Stimulated activated CD8-positive, alpha-beta memory T cell treated with anti-CD3 and anti-CD28 coated beads, Interleukin-4, amount 100 ng/mL, for 1 hour (primary cell): ENCODE measurements at places on chromosomes 4 and X.

GRCh38 chr4:111512081-111512783 is 633.0 kb upstream of the FAM241A start:
- DNase-seq = no peak

- no peak for DNase-seq
These were observed 10.5 kb downstream of the PGM2 start for GRCh38 chr4:37836838-37837440.

- no peak for DNase-seq
These were observed 101.4 kb downstream of the GLRA2 start for GRCh38 chrX:14630733-14631132.

GRCh38 chrX:10794203-10794630 is 173.8 kb upstream of the MID1 start:
- no peak for DNase-seq

- DNase-seq = no peak
These were observed 622.7 kb downstream of the PCDH18 start for GRCh38 chr4:136909626-136910025.

GRCh38 chrX:74911494-74911893 is 13.8 kb downstream of the NEXMIF start:
- no peak for DNase-seq

- no peak for DNase-seq
These were observed 24.9 kb upstream of the HOPX start for GRCh38 chr4:56705966-56706365.

DNA sequence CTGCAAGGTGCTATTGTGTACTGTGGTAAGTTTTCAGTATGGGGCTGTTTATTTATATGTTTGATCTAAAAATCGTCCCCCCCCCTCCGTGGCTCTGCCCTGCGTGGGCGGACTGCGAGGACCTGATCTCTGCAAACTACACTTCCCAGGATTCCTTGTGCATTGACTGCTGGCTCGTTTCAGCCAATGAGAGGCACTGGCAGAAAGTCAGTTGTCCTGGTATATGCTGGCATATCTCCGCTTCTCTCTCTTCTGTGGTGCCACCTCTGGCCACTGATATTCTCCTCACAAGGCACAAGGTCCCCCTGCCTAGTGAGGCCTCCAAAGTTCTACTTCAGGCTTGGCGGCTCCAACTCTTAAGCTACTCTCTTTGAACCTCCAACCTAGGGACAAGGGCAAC is 168.8 kb upstream of the ZFP42 start:
- no peak for DNase-seq

DNA sequence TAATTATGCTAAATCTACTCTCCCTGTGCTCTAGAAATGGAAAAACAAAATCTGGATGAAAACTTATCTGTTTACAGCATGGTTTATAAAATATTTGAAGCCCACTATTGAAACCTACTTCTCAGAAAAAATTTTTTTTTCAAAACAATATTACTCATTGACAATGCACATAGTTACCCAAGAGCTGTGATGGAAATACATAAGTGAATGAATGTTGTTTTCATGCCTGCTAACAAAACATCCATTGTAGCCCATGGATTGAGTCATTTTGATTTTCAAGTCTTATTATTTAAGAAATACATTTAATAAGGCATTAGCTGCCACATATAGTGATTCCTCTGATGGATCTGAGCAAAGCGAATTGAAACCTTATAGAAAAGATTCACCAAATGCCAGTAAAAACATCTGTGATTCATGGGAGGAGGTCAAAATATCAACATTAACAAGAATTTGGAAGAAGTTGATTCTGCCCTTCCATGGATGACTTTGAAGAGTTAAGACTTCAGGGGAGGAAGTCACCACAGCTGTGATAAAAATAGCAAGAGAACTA is 144.7 kb upstream of the HHIP start:
- DNase-seq = no peak

DNA sequence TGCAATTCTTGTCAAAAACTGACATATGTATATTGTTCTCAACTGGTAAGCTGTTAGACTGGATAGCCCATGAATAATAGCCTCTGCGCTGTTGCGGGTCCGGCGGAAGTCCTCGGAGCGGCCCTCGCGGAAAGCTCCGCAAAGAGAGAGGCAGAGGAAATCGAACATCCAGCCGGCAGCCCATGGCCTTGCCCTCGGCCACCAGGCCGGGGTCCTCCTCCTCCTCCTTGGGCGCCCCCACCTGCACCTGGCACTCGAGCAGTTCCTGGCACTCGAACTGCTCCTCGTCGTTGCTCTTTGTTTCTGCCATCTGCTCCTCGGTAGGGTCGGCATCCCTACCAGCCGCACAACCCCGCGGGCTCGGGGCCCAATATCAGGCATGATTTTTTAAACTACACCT is 1176.3 kb downstream of the PCDH18 start:
- DNase-seq = no peak

- no peak for DNase-seq
These were observed 55.4 kb downstream of the HUWE1 start for GRCh38 chrX:53631156-53631555.

GRCh38 chrX:112545051-112545450 is 134.7 kb downstream of the LHFPL1 start:
- DNase-seq = no peak

GRCh38 chr4:95272797-95273196 is 276.0 kb downstream of the UNC5C start:
- DNase-seq = no peak

DNA sequence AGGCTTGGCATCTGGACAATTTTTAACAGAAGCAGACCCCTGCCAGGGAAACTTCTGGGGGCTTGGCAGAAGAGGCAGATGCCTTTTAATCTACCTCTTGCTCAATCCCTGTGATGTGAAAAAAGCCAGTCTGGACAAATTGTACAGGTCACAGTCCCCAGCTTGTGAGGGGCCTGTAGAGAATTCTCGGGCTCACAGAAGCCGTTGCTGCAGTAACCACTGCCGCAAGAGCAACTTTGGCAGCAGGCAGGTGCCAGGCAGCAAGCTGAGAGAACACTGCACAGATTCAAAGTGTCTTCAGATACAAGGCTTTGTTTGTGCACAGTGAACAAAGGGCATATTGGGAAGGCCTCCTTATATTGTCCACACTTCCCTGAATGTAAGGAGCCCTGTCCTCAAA is 11.7 kb downstream of the GPKOW start:
- no peak for DNase-seq

DNA sequence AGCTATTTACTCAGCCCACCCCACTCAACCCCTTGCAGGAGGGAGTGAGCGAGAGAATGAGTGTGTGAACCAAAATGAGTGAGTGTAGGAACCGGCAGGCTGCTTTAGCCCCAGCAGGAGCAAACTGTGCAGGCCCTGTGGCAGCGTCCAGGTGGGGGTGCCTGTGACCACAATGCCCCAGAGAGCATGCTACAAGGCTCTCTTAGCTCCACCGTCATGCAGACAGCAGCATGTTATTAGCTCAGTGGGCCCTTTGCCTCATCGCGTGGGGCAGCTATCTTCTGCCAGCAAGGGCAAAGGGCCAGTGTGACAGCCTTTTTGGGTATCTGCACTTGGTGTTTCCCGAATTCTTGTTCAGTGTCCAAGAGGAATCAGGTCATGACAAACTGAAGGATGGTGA is 271.3 kb downstream of the GPM6A start:
- no peak for DNase-seq

GRCh38 chr4:153535772-153536513 is 69.8 kb downstream of the TMEM131L start:
- no peak for DNase-seq

- DNase-seq = no peak
These were observed 898.3 kb downstream of the CCSER1 start for GRCh38 chr4:91025241-91026148.

DNA sequence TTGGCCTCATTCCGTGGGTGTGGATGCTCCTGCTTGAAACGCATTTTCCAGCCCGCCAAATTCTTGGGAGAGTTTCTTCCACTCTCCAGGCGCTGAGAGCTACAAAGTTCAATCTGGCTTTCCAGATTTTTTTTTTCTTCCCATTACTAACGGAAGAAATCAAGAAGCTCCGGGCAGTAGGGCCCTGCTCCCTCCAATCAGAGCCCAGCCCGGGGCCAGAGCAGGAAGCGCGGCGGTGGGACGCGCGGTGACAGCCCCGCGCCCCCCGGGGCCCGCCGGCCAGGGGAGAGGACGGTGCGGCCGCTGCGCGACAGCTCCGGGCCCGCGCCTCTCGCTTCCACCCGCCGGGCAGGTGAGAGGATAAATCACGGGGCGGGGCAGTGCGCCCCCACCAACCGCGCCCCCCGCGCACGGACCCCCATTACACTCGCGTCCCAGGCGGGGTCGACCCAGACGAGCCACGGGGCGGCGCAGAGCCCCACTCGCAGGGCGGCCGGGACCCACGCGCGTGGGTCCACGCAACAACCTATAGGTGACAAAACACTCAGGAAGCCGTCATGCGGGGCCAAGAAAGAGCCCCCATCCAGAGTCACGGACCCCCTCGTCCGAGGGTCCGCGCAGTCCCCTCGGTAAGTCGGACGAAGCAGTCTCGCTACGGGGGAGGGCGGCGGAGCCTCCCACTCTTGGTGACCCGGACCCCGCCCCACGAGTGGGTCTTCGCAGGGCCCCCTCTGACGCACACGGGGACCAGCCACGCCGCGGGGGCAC is 868 bp downstream of the AFAP1 start:
- DNase-seq = no peak

- no peak for DNase-seq
These were observed 29.4 kb downstream of the DTHD1 start for GRCh38 chr4:36310793-36311192.

DNA sequence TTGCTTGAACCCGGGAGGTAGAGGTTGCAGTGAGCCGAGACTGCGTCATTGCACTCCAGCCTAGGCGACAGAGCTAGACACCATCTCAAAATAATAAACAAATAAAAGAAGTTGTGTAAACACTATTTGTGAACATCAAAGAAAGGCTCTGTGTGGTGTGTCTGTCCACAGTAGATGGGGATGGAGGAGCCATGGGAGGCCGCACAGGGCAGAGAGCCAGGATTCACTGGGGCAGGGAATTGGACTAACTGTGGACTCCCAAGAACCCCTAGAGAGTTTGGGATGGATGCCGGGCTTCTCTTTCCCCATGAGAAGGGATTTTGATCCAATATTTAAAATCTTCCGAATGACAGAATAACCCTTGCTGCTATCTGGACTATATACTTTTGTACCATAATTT is 26.5 kb downstream of the TBC1D1 start:
- no peak for DNase-seq

DNA sequence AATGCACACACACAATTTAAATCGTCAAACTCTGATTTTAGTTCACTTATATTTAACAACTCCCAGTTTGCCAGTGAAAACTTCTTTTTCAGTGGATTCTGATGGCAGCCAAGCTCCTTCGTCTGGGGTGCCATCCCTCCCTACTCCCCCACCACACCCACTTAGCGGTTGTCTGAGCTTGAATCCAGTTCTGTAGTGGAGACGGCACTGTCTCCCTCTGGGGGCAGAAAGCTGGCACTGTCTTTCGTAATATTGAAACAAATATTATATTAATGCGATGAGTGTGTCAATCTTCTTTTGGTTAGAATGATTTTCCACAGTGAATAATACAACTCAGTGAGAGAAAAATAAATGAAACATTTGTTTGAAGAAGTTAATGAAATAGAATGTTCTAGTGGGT is 5.4 kb downstream of the MEPE start:
- no peak for DNase-seq

- DNase-seq = no peak
These were observed 855.3 kb downstream of the PCDH7 start for GRCh38 chr4:31575504-31575903.

DNA sequence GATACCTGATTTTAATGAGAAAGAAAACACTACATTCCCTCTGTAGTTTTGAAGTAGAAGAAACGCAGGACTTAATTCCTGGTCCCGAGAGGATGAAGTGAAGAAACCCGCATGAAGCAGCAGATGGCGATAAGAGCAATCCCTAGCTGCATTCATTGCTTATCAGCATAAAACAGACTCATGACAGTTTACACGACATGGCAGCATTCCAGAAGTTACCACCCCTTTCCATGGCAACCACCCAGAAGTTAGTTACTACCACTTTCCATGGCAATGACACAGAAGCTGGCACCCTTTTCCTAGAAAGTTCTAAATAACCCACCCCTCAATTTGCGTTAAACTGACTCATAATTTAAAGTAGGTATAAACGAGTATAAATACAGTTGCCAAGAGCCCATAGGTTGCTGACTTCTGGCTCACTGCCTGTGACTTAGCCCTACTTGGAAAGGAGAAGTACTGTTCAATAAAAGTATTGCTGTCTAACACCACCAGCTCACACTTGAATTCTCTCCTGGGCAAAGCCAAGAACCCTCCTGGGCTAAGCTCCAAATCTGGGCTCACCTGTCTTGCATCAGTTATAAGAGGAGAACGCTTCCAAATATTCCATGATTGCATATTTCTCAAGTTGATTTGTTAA is 5.5 kb upstream of the XAGE2 start:
- no peak for DNase-seq

- DNase-seq = no peak
These were observed 220.7 kb downstream of the ANTXR2 start for GRCh38 chr4:79852305-79852730.

DNA sequence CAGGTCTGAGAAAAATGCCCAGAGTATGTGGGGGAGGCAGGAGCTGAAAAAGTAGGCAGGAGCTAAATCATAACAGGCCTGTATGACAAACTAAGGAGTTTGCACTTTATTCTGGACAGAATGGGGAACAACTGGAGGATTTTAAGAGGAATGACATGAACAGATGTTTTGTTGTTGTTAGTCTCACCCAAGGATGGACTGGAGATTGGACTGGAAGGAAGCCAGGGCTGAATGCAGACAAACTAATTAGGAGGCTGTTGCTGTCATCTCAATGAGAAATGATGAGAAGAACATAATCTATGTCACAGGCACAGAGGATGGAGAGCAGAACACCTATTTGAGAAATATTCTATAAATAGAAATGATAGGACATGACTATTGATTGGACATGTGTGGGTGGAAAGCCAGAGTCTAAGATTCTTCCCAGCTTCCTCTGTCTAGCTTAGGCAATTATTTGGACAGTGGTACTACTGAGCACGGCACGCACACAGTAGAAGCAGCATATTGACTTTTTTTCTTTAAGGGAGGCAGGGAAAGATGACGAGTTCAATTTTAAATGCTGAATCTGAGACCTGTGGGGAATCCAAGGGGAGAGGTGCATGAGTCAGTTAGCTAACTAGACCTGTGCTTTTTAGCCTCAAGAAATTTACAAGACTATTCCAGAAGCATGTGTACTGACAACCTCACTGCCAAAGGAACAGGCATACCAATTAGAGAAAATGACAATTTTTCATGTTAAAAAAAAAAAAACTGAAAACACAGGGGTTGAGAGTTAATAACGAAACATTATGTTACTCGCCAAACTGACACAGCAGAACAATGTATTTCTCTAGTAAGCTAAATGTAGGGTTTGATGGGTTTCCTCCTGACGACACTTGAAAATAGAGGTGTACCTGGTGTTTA is 963 bp upstream of the USO1 start:
- DNase-seq = no peak

DNA sequence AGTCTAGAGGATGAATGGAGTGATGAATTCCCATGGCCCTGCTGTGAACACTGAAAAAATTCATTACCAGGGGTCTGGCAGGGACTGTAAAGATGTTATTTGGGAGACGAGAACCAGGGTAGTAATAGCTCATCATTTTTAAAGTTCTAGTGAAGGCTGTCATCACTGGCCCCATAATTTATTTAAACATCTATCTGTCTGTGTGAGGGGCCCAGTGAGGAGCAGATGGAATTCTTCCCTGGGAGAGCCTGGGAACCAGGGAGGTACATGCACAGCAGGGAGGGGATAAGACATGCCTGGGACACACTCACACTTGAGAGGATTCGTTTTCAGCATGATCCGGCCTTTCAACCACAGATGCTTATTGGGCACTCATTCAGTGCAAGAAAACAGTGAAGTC is 162.0 kb downstream of the PDGFRA start:
- DNase-seq = no peak
